ENCODE measurements at places on chromosomes 7 and 10.

- no peak for DNase-seq
Measured at GRCh38 chr7:12089951-12090756, 120.9 kb upstream of the TMEM106B start.

DNA sequence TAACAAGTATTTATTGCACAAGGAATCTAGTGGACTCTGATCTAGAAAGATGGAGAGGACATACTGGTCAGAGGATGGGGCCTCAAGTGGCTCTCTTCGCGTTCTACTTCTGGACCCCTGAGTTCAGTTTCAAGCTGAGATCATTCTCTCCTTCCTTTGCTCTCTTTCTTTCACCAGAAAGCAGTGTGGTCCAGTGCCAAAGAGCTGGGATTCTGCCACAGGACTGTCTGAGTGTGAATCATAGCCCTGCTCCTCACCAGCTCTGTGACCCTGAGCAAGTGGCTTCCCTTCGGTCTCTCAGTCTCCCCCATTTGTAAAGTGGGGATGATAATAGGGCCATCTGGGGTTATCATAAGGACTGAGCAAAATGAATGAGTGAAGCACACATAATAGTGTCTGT lies 715.2 kb downstream of the SUGCT start:
- no peak for DNase-seq

GRCh38 chr10:87092861-87093631 lies 1.6 kb downstream of the GLUD1 start:
- DNase-seq: no peak

GRCh38 chr10:89428877-89429276 lies 14.5 kb downstream of the IFIT5 start:
- no peak for DNase-seq

GRCh38 chr10:387909-388660 lies 252.8 kb downstream of the ZMYND11 start:
- no peak for DNase-seq

DNA sequence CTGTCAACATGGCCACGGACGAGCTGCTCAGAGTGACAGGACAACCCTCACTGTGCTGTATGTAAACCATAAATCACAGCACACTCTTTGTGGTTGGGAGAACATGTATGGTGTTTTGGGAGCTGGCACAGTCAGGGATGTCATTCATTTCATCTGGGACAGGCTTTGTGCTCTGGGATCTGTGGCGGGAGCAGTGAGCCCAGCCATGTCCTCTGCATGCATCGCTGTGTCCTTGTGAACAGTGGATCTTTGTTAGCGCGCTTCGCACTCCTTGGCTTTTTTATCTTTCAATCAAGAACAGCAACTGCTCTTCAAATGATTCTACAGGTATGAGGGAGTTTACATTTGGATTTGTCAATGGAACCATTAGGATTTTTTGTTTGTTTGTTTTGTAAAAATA lies 7.1 kb downstream of the CCM2 start:
- DNase-seq: no peak

DNA sequence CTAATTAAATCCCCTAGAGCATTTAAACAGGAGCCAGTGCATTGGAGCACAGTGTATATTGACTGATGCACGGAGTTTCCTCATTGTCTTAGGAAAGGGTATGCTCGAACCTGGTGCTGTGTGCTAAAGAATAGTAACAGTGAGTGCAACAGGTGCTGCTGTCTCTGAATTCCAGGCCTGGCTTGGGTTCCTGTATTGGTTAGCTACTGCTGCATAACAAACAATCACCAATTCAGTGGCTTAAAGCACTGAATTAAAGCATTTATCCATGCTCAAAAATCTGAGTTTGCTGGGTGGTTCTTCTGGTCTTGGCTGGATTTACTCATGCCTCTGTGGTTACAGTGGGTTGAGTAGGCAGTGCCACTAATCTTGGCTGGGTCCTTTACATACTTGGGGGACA lies 1.8 kb upstream of the PNLIPRP1 start:
- DNase-seq: no peak

DNA sequence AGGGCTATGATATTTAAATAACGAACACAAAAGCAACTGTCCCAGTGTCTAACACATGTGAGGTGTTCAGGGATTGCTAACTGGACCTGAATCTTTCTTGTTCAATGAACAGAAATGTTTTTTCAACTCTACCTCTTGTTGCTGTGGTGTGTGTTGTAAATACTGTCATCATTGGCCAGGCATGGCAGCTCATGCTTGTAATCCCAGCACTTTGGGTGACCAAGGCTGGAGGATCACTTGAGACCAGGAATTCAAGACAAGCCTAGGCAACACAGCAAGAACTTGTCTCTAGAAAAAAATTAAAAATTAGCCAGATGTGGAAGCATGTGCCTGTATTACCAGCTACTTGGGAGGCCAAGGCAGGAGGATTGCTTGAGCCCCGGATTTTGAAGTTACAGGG lies 1250.9 kb downstream of the TYW1 start:
- no peak for DNase-seq

- DNase-seq: no peak
Measured at GRCh38 chr7:17142831-17143541, 155.5 kb upstream of the AHR start.

- DNase-seq: no peak
Measured at GRCh38 chr10:19921300-19922140, 105.3 kb downstream of the PLXDC2 start.

- DNase-seq: no peak
Measured at GRCh38 chr7:156585025-156585648, 55.4 kb upstream of the RNF32 start.

- DNase-seq: no peak
Measured at GRCh38 chr10:71290806-71291527, 28.1 kb upstream of the SLC29A3 start.

- DNase-seq: no peak
Measured at GRCh38 chr7:101595246-101595645, 33.9 kb downstream of the MYL10 start.

GRCh38 chr7:101562531-101563197 lies 66.4 kb downstream of the MYL10 start:
- no peak for DNase-seq

GRCh38 chr10:124323806-124324205 lies 94.9 kb downstream of the OAT start:
- no peak for DNase-seq

- no peak for DNase-seq
Measured at GRCh38 chr7:138863931-138864330, 65.9 kb upstream of the ATP6V0A4 start.

- DNase-seq: no peak
Measured at GRCh38 chr7:138903186-138903820, 77.9 kb downstream of the KIAA1549 start.

- DNase-seq: no peak
Measured at GRCh38 chr10:6247041-6247712, 44.4 kb downstream of the PFKFB3 start.

DNA sequence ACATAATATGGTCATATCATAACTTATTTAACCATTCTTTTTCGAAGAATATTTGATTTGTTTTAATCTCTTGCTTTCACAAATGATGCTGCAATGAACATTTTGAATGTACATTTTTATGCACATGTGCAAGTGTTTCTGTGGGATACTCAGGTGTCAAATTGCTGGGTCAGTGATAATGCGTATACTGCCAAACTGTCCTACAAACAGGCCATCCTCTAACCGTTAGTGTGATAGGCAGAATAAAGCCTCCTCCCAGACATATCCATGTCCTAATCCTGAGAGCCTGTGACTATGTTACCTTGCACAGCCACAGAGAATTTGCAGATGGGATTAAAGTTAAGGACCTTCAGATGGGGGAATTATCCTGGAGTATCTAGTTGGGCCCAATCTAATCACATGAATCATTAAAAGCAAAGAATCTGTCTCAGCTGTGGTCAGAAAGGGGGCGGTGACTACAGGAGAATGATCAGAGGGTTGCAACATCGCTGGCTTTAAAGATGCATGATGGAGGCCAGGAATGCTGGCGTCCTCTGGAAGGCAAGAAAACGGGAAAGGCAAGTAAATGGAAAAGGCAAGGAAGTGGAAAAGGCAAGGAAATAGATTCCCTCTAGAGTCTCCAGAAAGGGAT lies 46.7 kb downstream of the FZD1 start:
- no peak for DNase-seq

- no peak for DNase-seq
Measured at GRCh38 chr10:118457824-118458428, 115.8 kb upstream of the FAM204A start.

GRCh38 chr10:125049216-125049881 lies 107.4 kb downstream of the ZRANB1 start:
- no peak for DNase-seq

- no peak for DNase-seq
Measured at GRCh38 chr7:157585113-157585861, 248.5 kb downstream of the DNAJB6 start.

DNA sequence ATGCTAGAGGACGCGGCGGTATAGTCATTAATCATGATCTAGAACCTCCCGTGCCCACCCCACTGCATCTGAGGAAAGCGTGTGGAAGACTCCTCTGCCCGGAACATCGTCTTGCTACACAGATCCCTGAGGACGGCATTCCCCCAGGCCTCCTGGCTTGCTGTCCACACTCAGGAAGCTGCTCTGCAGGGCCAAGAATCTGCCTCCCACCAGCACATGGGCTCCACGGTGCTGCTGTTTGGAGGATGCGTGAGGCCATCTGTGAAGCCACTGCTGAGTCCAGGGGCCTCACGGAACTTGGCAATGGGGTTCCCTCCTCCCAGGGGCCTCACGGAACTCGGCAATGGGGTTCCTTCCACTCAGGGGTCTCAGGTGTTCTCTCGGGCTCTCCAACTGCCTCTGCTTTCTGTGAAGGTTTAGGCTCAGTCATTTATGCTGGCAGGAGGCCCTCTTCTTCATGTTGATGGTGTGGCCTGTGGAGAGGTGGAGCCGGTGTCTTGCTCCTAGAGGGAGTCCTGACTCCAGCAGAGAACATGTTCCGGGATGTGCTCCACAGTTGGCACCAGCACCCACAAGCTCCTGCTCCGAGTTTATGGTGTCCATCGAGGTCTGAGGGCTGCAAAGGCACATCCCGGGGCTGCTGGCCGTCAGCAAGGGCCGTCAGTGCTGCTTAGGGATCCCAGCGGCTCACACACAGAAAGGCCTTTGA lies 273.3 kb downstream of the DNAJB6 start:
- no peak for DNase-seq

DNA sequence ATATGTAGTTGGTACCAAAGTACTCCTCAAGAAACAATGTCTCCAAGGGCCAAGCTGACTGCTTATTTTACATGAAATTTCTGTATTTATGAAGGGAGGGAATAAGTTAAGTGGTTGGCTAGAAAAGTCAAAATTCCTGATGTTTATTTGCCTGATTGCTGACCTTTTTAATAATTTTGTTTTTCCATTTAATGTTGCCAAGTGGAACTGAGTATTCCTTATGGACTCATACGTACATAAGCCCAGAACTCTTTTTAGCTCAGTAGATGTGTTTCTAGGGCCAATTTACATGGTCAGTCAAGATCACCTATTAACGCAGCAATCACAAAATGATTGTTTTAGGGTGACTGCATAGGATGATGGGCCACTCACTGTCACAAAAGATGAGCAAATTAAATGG lies 78.3 kb upstream of the FZD8 start:
- DNase-seq: no peak

GRCh38 chr7:156474241-156474743 lies 166.3 kb upstream of the RNF32 start:
- no peak for DNase-seq

Measured in DMS79 (cell line).